ENCODE measurements at places on chromosomes 6 and 20.

- DNase-seq = no peak
These were observed 15.9 kb upstream of the GGTLC1 start for GRCh38 chr20:24004471-24004870.

GRCh38 chr20:34537651-34538050 lies 20.9 kb upstream of the MAP1LC3A start:
- DNase-seq = no peak

- no peak for DNase-seq
These were observed 704.4 kb upstream of the SLC35B3 start for GRCh38 chr6:9139746-9140145.

GRCh38 chr6:15417811-15418210 lies 171.9 kb downstream of the JARID2 start:
- DNase-seq = peak; percentile 58

- DNase-seq = no peak
These were observed 290.0 kb downstream of the TFAP2B start for GRCh38 chr6:51108563-51109234.

GRCh38 chr6:8027965-8028651 lies 36.1 kb downstream of the BLOC1S5 start:
- no peak for DNase-seq

DNA sequence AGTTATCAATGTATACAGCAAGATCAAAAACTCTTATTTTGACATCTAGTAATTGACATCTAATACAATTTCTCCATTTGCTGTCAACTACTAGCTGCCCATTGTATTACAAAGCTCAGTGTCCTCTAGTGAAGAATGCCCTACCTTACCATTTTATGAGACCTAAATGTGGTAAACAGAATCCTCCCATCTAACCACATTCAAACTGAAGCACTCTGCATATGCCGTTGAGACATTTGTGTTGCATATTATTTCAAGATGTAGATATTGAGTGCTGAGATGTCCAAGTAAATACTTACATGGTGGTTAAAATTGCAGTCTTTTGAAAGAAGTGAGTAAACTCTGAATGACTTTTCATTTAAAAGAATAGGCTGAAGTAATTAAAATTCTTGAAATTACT lies 597 bp upstream of the GLYATL3 start:
- no peak for DNase-seq

- no peak for DNase-seq
These were observed 173.7 kb upstream of the LRFN2 start for GRCh38 chr6:40760887-40761286.

DNA sequence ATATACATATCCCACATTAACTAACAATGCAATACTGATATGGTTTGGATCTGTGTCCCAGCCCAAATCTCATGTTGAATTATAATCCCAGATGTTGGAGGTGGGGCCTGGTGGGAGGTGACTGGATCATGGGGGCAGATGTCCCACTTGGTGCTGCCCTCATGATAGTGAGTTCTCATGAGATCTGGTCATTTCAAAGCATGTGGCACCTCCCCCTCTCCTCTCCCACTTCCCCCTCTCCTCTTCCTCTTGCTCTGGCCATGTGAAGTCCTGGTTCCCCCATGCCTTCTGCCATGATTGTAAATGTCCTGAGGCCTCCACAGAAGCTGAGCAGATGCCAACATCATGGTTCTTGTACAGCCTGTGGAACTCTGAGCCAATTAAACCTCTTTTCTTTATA lies 71.2 kb downstream of the FYN start:
- DNase-seq = no peak

DNA sequence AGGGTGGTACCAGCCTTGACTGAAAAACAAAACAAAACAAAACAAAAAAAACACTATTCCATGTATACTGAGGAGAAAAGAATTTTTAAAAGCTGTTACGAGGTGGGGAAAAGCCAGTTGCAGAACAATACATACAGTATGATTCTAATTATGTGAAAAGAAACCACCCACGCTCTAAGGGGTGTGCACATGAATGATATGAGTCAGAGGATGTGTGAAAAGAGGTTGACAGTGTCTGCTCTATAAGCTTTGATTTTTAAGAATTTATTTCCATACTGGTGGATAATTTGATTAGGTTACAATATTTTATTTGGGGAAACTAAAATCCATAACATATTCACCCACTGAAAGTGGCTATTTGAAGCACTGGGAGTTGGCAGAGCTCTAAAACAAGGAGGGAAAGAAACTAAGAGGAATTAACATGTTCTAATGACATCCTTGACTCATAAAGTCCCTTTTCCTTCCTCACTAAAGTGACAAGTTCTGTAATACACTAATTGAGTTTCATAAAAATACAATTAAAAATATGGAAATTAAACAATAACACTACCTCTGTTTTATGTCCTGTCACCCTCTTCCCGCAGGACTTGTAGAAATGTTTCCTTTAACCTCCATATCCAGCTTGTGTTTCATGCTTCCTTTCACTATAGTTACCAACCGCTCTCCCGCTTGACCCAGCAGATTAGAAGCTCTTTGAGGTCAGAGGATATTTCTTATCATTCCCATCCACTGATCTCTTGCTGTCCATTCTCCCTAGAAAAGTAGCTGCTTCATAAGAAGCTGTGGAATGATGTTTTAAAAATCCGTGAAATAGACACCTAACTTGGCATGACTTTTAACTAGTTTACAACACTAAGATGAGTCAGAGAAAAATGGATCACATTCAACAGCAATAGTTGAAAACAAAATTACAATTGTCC lies 118.6 kb upstream of the CCDC28A start:
- DNase-seq = no peak

DNA sequence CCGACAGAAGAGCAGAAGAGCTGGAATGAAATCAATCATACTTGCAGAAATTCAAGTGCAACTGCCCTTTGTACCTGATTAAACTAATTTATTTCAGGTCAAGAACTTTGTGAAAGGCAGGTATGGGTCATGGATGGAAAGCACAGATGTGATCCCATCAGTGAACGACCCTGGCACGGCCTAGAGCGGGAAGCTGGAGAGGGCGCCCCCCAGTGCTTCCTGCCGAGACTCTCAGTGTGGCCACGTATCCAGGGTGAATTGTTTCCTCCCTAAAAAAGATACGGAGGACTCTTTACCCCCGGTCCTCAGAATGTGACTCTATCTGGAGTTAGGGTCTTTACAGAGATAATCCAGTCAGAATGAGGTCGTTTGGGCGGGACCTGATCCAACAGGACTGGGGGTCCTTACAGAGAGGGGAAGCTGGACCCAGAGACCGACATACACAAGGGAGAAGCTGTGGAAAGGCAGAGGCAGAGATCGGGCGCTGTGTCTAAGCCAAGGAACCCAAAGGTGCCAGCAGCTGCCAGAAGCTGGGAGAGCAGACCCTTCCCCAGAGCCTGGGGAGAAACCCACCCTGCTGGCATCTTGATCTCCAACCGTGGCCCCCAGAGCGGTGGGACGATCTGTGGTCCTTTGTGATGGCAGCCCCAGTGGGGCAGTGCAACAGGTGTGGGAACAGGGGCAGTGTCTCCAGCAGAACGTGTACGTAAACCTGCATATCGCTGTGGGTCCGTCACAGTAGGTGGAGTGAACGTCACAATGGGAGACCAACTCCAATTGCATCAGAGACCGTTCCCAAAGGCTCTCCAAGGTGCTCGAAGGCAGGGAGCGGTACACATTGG lies 91.9 kb downstream of the TAF4 start:
- DNase-seq = no peak

DNA sequence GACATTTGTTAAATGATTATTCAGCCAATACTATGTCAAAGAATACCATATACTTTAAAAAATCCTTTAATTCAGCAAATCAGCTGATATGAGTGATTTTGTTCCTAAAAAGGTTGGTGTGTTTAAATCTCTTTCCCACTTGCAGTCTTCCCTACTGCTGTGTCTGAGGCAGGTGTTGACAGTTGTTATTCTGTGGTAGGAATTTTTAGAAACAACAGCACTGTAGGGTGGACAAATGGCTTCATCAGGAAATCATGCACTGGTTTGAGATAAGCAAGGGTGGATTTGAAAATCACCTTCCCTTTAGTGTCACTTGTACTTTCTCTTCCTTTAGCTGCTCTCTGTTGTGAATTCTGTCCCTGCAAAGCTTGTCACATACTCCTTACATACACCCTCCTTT lies 213.7 kb upstream of the SGK1 start:
- no peak for DNase-seq

All from 8988T (cell line).